ENCODE measurements at places on chromosomes 3 and 15.

DNA sequence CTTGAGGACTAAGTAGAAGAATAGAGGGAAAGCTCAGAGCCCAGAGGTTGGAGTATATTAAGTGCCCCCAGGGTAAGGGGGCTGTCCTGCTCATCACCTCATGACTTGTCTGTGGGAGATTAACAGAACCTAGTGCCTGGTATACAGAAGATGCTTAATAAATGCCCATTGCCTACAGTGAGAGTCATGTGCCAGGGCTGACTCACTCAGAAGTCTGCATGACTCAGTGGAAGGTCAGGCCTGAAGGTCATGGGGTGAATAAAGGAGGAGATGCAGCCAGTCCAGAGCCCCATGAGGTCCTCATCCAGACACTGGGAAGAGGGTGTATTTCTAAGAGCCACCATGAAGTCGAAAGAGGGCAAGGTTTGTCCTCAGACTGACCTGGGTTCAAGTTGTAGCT is 62.5 kb upstream of the TLE3 start:
- no peak for DNase-seq

DNA sequence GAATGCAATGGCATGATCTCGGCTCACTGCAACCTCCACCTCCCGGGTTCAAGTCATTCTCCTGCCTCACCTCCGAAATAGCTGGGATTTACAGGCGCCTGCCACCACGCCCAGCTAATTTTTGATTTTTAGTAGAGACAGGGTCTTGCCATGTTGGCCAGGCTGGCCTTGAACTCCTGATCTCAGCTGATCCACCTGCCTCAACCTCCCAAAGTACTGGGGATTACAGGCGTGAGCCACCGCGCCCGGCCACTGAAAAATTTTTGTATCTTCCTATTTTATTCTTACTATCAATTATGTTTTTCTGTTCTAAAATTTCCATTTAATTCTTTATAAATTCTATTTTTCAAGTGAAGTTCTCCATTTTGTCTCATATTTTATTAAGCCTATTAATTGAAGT is 730.4 kb downstream of the EDEM1 start:
- no peak for DNase-seq

- no peak for DNase-seq
These were observed 6.0 kb downstream of the PLIN1 start for GRCh38 chr15:89673165-89673512.

- DNase-seq, result no peak
These were observed 136.2 kb downstream of the TPRG1 start for GRCh38 chr3:189307963-189308362.

- no peak for DNase-seq
These were observed 57.6 kb upstream of the ABI3BP start for GRCh38 chr3:101050866-101051265.

GRCh38 chr3:147812186-147812911 is 403.2 kb downstream of the ZIC1 start:
- no peak for DNase-seq

DNA sequence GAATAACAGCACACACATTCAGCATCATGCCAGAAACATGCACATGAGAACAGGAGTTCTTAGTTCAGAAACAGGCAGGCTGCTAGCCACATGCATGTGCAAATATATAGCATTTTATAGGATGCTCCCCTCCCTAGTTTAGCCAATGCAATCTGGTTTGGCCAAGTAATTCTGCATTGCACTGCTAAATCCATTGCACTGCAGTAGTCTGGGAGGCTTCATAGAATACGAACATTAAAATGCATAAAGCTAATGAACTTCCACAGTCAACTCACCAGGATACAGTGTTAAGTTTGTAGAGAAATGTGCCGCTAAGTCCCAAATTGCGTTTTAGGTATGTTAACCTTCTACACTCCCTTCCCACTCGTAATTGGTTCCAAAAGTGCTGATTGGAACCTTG is 41.8 kb downstream of the EHHADH start:
- DNase-seq, result no peak
